HuH-7 (cell line): ENCODE measurements at places on chromosomes 3 and 15.
A peak's percentile ranks its signal among the peaks of the same experiment; 100 is the strongest.

GRCh38 chr15:94272251-94272898 is 41.0 kb downstream of the MCTP2 start:
- no peak for DNase-seq

DNA sequence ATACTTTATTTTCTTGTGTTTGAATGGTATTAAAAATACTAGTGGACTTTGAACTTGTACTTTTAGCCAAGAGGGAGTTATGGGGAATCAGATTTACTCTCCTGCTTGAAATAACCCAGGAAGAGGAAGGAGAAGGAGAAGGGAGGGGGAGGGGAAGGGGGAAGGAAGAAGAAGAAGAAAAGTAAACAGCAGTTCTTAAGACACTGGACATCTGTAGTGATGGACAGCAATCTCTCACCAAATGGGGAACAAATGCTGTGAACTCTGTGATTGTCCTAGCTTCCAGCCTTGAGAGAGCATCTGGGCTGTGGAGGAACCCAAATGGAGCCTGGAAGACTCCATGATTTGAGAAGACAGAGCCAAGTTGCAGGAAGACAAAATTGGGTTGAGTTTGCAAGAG is 52.0 kb downstream of the VPS8 start:
- DNase-seq = no peak

DNA sequence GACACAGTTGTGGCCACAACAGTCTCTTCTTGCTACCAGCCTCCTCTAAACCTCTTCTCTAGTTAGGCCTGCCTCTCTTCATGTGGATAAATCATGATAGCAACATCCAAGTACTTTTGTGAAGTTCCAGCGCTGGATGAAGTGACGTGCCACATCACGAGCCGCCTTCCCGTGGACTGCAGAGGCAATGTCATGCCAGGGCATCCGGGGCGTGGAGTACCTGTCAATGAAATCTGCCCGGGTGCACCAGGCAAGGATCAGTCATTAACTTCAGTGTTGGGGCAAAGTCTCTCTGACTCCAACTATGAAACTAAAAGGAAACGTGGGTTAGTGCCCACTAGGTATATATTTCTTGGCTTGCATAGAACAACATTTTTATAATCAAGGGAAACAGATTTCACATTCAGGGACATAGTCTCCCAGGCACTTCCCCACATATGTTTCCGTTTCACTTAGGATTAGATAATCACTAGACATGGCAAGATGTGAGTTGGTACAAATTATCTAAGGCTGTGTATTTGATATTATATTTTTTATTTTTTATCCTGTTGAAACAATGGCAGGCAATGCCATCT is 133.6 kb downstream of the PLD1 start:
- no peak for DNase-seq

DNA sequence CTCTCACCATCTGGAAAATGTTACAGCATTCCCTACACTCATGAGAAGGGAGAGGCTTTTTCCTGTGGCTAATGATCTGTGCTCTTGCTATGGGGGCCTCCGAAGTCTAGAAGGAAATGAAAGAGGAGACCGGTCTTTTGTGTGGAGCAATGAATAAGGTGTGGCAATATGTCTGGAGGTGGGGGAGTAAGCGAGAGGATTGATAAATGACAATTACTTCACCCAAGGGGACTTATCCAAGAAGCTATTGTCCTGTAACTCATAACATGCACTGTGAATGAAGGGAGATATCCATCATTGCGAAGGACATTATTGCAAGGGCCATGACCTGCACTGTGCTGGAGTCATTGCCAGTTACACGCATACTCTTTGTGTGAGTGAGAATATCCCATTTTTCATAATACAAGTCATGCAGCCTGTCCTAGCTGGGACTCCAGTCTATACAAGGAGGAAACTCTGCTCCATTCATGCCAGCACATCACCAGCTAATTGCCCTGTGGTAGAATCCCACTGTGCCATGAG is 37.7 kb upstream of the SYNPR start:
- DNase-seq = no peak

GRCh38 chr15:52645916-52646315 is 33.3 kb downstream of the ATOSA start:
- DNase-seq = no peak

GRCh38 chr15:45892182-45892581 is 257.4 kb downstream of the SQOR start:
- DNase-seq = no peak

- no peak for DNase-seq
Measured at GRCh38 chr15:95848126-95848525, 482.4 kb upstream of the NR2F2 start.

- no peak for DNase-seq
Measured at GRCh38 chr3:81592101-81592500, 169.3 kb downstream of the GBE1 start.

DNA sequence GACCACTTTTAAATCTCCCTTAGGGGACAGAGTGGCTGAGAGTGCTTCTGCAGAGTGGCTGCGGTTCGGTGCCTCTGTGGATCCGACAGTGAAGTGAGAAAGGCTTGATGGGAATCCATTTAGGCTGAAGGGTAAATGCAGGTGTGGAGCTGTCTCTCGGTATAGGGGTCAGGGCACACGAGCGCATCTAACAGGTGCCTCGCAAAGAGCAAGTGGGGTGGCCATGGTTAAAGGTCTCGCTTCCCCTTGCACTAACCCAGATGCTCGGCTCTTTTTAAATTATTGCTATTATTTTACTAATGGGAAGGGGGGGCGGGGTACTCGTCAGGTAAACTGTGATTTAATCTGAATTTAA is 598 bp upstream of the GJD2 start:
- DNase-seq = no peak

DNA sequence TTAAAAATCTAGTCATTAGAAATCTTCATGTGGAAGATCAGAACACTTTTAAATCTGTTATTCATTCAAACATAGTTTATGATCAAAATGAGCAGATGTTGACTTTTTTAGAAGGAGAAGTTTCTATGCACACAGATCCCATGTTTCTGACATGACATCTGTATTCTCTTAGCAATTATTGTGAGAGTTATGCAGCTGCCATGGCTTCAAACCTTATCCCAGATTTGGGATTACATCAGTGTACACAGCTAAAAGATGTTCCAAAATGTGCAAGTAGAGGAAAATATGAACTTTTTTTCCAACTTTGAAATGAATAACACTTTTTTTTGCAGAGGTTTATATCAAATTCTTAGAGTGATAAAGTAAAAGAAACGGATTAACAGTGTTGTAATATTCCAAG is 1166.9 kb downstream of the ZPLD1 start:
- no peak for DNase-seq

DNA sequence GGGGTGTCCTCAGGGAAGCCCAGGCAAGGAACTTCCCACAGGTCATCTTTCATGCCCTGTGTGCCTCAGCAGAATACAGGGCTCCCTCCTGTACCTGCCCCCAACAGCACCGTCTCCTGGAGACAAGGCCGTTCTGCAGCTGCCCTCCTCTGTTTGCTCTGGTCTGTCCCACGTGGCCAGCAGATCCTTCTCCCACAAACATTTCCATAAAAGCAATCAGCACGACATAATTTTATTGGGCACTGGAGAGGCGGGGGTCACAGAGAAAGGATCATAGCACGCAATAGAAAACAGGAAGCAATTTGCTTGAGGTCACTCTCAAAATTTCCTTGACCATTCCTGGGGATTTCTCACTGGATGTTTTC is 29.4 kb downstream of the STARD5 start:
- DNase-seq = no peak

DNA sequence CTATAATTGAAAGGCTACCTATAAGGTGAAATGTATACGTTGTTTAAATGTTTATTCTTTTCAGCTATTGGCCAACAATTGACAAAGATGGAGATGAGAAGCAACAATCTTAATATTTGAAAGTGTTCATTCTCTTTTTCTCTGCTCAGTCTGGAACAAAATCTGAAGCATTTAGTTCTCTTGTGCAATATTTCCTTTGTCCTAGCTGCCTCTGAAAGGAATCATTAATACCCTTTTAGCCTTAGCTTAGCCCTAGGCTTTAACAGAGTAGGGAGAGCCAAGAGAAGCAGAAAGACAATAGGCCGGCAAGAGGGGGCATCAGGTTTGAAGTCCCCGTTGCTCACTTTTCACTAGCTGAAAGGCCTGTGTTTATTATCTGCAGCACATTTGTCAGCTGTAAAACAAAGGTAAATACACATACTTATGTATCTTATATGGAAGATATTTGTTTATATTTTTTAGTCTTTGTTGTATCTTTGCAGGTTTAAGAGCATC is 422.5 kb upstream of the SEMA6D start:
- DNase-seq = no peak

DNA sequence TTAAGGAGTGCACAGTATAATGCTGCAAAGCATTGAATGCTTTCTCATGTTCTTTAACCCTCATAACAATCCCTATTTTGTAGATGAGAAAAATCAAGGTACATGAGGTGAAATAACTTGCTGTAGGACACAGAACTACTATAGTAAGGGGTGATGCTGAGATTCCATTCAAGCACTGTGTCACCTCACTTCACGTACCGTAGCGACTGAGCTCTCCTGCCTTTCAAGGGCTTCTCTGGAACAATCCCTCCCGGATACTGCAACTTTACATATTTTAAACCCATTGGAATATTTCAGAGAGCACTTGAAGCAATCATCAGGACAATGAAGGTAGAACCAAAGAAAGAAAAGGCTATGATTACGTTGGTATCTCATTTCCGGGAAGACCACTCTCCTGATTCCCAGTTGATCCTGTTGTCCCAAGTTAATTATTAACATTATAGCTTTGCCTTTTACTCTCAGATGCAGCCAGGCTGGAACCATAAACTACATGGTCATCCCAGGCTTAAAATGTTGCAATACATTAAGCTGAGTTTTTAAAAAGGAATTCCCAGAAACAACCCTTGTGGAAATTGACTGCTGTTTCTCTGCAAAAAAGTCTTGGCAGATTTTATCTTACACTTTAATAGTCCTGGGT is 252.2 kb upstream of the IGF1R start:
- DNase-seq = peak; percentile 73

DNA sequence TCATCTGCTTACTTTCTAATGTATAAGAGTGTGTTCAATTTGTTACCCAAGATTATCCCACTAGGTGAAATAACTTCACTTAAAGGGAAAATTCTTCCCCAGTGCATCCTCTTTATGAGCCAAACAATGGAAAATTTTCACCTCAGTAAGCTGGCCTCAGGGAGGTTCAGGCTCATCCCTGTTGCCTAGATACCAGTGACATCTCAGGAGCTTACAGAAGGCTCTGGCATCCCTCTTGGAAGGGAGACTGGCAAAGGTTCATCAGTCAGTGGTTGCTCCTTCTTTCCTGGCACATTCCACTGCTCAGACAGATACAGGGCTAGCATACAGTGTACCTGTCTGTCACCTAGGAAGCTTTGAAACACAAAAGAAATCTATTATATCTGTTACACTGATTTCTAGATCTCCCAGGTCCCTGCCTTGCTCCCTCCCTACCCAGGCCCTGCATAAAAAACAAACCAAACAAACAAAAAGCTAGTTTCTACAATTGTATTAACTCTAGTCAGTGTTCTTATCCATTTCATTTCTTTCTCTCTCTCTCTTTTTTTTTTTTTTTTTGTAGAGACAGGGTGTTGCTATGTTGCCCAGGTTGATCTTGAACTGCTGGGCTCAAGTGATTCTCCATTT is 1.7 kb downstream of the IP6K2 start:
- DNase-seq = no peak

- no peak for DNase-seq
Measured at GRCh38 chr15:57747206-57747896, 40.8 kb downstream of the POLR2M start.

- DNase-seq = no peak
Measured at GRCh38 chr3:101171681-101172191, 148.6 kb downstream of the IMPG2 start.

DNA sequence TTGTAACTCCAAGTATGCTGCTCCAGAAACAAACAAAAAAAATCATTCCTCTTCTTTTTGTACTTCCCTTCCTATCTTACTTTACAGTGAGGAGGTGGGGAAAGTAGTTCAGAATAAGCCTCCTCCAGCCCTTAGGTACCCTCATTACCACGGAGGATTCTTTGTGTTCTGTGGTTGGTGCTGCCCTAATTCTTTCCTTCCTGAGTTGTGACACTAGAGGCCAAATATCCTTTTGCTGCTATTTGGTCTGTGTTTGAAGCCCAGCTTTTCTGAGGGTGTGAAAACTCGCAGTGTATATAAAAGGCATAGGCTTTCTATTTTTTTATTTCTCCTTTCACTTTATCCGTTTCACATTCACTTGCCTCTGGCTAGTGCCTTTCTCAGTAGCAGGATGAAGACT is 98.2 kb downstream of the HHLA2 start:
- DNase-seq = no peak

GRCh38 chr3:25426408-25426807 is 1.7 kb upstream of the RARB start:
- no peak for DNase-seq

DNA sequence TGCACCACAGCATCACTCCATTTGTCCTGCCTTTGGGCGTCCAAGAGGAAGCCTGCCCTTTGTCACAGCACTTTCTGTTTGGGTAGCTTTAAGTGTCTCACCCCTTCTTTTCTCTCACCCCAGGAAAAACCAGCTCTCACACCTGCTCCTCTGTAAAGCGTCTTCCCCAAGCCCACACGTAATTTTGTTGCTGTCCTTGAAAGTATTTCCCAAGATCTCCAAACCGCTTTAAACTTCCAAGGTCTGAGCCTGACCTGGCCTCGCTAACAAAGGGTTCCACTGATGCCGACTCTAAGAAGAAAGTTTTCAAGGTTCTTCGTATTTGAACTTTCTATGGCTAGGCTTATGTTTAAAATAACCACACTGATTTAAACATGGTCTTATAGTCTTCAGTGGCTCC is 5.3 kb downstream of the ABHD2 start:
- DNase-seq = no peak

DNA sequence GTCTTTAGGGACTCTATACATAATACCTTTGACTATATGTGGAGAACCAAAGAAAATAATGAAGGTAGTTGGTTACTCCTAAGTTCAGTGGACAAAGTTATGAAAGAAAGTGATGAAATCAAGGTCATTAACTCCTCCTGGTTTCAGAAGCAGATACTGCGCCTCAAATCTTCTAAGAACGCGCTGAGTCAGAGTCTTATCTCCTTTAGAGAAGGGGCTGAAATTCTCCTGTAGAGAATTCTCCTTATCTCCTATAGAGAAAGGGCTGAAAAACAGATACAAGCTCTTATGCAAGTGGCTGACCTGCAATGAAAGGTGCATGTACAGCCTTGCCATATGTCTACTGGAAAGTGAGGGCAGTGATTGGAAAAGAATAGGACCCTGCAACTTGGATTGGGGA is 824.2 kb downstream of the NSUN3 start:
- DNase-seq = no peak

- no peak for DNase-seq
Measured at GRCh38 chr3:8857720-8858367, 88.4 kb upstream of the OXTR start.

DNA sequence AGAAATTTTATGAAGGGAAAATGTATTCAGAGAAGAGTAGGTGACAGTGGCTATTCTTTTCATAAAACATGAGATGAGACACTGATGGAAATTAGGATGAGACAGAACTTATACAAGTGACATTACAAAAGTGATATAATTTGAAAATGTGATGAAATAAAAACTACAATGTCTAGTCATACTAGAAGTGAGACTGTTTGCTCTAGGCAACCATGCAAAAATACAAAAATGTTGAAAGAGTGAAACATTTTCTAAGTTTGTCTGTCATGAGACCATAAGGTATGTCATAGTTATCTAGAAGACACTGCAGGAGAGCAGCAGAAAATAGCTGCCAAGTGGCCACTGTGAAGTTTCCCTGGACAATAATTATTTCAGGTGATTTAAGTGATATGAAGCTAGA is 459.5 kb downstream of the DIPK2A start:
- no peak for DNase-seq

- DNase-seq = no peak
Measured at GRCh38 chr3:14740983-14741382, 66.0 kb downstream of the C3orf20 start.

GRCh38 chr15:58267051-58267450 is 128.9 kb downstream of the AQP9 start:
- DNase-seq = no peak
